KG1 (cell line): ENCODE measurements at places on chromosomes 6 and 20.

- DNase-seq: no peak
Measured at GRCh38 chr6:170062209-170062914, 228.5 kb downstream of the DLL1 start.

- DNase-seq: no peak
Measured at GRCh38 chr6:125154761-125155135, 1.2 kb downstream of the TPD52L1 start.

DNA sequence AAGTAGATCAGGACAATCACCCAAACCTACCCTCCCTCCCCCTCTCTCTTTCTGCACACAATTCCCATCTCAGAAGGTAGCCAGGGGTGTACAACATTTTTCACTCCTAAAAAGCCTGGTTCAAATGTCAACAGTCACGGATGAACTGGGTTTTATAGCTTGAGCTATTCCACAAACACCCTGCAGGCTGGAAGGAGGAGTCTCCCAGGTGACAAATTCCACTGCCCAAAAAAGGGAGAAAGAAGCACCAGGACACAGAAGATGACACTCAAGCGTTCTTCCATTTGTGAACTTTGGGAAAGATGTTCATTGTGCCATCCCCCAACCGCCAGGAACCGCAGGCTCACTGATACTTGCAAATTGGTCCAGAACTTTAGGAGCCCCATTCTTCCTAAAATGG is 111.5 kb upstream of the NFATC2 start:
- no peak for DNase-seq

- DNase-seq: no peak
Measured at GRCh38 chr6:96811136-96811535, 26.1 kb downstream of the GPR63 start.

GRCh38 chr6:131765804-131766135 is 42.0 kb upstream of the ENPP1 start:
- no peak for DNase-seq

GRCh38 chr20:58938541-58938940 is 42.5 kb upstream of the NELFCD start:
- no peak for DNase-seq
